ENCODE measurements at places on chromosomes 6 and 20.

DNA sequence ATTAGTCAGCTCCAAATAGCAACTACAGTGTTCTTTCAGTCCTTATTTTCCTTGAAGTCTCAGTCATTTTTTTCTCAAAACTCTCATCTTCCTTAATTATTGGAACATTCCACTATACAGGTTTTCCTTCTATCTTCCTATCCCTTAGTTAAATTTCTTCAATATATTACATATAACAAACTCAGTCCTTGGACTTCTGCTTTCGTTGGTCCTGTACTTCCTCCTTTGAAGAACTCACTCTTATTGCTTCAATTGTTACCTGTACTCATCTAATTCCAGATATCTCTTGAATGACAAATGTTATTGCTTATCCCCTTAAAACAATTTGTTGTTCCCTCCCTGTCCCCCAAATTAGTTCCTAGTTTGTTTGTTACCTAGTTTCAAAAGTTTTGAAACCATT lies 67.7 kb upstream of the NOTCH4 start:
- DNase-seq, result no peak

GRCh38 chr6:103396768-103397167 lies 1463.0 kb downstream of the HACE1 start:
- no peak for DNase-seq

- no peak for DNase-seq
Measured at GRCh38 chr6:106417572-106418147, 57.1 kb downstream of the CRYBG1 start.

GRCh38 chr6:106975738-106976064 lies 1.2 kb upstream of the CD24 start:
- DNase-seq, result no peak

DNA sequence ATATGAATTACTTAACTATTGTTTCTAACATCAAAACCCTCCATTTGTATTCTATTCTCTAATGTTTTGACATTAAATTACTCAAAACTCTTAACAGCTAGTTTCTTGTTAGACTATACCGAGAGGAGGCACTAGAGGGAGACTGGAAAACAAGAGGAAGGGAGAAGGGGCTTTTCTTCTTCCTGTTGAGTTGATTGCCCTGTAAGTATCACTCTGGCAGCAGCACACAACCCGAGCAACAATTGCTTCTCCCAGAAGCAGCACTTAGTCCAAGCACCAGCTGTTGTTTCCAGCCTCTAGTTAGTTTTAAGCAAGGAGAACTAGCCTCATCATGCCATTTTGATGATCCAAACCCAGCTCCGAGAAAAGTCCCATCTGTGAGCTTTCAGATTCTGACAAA lies 603.8 kb downstream of the PRKN start:
- DNase-seq, result no peak

GRCh38 chr6:17347012-17347411 lies 46.4 kb upstream of the CAP2 start:
- no peak for DNase-seq

DNA sequence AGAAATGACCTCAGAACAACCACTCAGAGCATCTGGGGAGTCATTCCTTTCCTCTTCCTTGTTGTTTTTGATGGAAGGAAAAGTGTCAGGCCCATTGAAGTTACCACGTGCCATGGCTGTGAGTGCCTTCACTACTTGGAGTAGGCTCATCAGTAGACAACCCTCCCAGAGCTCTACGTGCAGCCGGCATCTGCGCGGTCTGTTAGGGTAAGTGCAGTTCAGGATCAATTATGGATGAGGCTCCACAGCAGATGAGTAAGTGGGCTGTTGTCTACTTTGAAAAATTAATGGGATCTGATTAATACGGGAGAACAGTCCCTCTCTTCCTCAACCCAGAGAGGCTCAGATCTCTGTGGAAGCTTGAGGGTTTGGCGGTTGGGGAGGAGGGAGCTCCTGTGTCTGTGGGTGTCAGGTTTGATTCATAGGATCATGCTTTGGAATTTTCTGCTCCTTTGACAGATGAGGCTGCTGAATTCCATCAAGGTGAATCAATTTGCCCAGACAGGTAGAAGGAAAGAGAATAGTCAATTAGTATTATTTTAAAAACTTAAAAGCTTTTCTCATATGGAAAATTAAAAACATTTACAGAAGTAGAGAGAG lies 93.8 kb upstream of the TOX2 start:
- DNase-seq, result no peak

GRCh38 chr6:89495961-89496535 lies 63.1 kb downstream of the ANKRD6 start:
- no peak for DNase-seq

DNA sequence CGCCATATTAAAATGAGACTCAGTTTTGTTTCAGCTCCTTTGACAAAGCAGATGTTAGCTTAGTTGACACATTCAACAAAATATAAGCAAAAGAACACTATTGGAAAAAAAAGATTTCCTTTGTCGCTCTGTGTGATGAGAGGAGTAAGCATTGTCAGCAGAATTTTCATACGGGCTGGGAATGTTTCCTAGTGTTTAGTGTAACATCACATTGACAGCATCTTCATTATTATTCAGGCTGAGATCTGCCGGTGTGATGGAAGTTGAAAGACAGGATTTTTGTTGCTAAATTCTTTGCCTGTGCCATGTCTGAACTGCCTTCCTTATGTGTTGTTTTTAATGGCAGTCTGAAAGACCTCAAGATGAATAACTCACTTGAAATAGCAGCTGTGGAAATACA lies 49.1 kb downstream of the GRM1 start:
- DNase-seq, result no peak

GRCh38 chr20:44011251-44011940 lies 96.7 kb downstream of the TOX2 start:
- DNase-seq, result no peak

GRCh38 chr6:46186583-46186982 lies 15.8 kb upstream of the ENPP5 start:
- no peak for DNase-seq

Measured in activated CD4-positive, alpha-beta T cell treated with anti-CD3 and anti-CD28 coated beads, Interleukin-10, Interleukin-2, amounts not matched to agents 100 ng/mL and 50 ng/mL, durations not matched to agents 16 hours and 8 hours (primary cell).